ENCODE measurements at places on chromosomes 2 and 18.
A peak's percentile ranks its signal among the peaks of the same experiment; 100 is the strongest.

- DNase-seq: no peak
Measured at GRCh38 chr2:101187131-101187530, 35.9 kb upstream of the TBC1D8 start.

GRCh38 chr18:48850822-48851598, 99.8 kb downstream of the SMAD7 start:
- DNase-seq: no peak

- DNase-seq: no peak
Measured at GRCh38 chr2:179071810-179072355, 21.9 kb upstream of the CCDC141 start.

- DNase-seq: no peak
Measured at GRCh38 chr18:227902-228301, 39.9 kb downstream of the THOC1 start.

GRCh38 chr18:5015213-5015612, 181.8 kb downstream of the AKAIN1 start:
- no peak for DNase-seq

GRCh38 chr2:1017827-1018226, 67.2 kb downstream of the SNTG2 start:
- DNase-seq: no peak

DNA sequence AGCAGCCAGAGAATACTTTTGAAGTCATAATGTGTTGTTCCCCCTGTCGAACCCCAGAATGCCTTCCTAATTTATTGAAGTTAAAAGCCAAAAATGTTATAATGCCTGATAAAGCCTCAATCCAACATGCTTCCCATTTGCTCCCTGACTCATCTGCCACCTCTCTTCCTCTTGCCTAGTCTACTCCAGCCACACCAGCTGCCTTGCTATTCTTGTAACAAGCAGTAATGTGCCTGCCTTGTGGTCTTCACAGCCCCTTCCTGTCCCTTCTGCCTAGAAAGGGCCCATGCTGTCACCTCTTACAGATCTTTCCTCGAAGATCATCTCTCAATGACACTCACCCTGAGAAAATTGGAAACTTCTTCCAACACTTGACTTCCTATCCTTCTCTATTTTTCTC, 231.6 kb upstream of the CDH2 start:
- no peak for DNase-seq

DNA sequence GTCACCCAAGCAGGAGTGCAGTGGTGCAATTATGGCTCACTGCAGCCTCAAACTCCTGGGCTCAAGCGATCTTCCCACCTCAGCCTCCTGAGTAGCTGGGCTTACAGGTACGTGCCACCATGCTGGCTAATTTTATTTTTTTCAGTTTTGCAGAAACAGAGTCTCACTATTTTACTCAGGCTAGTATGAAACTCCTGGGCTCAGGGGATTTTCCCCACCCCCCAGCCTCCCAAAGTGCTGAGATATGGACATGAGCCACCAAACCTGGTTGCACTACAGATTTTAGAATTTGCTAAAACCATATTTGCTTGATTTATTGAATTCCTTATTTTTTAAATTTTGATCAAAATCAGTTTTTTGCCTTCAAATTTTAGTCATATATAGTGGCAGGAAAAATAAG, 1553.4 kb downstream of the LRP1B start:
- DNase-seq: no peak

- DNase-seq: no peak
Measured at GRCh38 chr2:205627085-205627484, 55.2 kb upstream of the NRP2 start.

DNA sequence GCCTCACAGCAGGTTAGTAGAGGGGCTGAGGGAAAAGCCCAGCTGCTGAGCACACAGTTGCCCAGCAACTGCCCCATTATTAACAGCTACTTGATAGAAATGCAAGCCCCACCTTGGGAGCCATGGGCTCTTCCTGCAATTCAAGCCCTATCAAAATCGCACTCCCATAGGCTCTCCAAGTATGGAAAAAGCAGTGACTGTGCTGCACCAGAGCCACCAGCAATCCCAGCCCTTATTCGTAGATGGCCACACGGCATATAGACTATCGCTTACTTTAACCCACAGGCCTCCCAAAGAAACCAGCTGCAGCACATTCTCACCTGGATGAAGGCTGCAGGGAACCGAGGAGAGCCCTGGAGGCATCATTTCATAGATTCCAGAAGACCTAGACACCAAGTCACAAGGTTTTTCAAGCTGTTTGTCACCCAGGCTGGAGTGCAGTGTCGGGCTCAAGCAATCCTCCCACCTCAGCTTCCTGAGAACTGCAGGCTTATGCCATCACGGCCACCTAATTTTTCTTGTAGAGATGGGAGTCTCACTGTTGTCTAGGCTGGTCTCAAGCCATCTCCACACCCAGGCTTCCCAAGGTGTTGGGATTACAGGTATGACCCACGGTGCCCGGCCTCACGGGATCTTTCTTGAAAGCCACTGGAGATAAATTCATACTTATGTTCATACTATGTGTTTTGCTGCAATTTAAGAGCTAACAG, 11.3 kb downstream of the NCL start:
- no peak for DNase-seq

DNA sequence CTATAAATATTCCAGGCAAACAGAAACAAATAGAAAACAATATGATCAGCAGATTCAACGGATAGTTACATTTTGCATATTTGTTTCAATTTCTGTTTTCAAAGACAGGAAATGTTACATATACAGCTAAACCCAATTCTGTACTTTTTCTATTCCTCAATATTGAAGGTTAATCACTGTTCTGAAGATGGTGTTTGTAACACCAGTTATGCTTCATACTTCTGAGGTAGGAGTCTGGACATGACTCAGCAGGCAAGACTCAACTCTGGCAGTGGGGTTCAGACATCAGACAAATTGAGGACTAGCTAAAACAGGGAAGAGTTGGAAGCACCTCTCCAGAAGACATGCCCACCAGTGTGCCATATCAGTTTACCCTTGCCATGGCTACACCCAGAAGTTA, 16.6 kb downstream of the SERPINB13 start:
- no peak for DNase-seq

DNA sequence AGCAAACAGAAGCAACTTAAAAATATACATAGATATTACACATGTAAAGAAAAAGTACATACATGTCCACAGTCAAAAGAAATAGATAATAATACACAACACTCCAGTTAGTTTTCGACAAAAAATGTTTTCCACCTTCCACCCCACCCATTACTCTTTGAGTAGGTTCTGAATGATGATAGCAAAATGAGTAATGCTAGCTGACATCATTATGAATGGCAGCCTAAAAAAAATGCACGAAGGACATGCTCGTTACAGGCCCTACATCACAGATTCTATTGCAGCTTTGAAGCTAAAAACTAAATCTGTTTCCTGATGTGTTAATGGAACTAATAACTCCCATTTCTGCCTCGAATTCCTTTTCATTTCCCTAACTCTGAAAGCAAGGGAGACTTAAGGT, 578.7 kb upstream of the NETO1 start:
- no peak for DNase-seq

- DNase-seq: no peak
Measured at GRCh38 chr2:173359231-173359630, 4.6 kb downstream of the CDCA7 start.

DNA sequence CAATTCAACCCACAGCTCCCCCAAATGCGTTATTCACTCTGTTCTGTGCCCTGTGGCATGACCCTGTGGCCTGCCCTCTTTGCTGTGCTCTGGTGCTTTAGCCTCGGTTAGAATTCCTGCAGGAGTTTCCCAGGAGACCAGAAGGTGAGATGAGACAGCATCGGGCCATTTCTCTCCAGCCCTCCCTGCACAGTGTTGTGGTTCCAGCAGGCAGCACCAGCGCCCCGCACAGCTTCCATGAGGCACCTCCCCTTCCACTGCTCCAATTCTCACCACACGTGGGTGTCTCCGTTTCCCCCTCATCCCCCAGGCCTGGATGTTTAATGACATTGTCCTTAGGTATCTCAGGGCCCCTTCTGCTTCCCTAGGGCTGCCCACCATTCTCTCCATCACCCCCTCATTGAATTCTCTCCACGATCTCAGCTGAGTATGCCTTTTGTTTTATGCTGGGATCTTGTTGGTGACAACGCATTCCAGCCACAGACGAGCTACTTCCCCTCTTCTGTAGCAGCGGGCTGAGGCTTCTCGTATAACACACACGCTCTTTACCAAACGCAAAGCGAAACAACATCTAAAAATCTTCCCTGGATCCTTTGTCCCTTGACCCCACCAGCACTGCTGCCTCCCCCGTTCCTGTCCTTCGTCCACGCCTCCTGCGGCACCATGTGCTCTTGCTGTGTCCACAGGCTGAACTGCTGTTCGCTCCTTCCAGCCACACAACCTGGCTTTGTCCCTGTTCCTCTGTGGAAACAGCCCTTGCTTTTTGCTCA, 35.1 kb downstream of the ACKR3 start:
- DNase-seq: no peak

- DNase-seq: no peak
Measured at GRCh38 chr2:96095116-96095636, 21.2 kb downstream of the ADRA2B start.

DNA sequence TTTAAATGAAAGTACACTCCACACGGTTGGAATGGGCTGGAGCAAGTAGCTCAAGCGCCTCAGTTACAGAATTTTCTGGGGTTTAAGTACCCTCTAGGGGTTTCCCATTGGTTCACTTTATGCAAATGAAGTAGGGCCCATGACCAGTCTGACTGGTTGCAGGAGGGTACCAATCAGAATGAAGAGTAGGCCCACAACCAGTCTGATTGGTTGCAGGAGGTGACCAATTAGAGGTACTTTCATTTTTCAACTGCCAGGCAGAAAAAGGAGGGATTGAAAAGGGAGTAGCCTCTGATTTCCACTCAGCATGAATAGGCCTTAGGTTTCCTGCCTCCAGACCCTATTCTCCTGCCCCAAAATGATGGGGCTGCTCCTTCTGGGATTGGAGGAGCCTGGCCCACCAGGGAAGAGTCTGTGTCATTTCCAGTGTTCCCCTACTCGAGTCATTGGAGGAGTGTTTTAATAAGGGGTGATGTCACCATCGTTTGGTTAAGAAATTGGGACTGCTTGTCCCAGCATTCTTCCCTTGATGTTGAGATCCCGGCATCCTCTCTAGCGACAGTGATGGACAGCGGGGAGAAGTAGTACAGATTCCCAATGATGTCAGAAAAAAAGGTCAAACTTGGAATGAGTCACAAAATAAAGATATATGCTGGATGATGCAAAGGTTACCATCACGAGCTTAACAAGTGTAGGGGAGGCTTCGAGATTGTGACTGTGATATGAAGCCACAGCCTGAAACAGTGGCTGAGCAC, 210.4 kb downstream of the SH3BP4 start:
- no peak for DNase-seq

DNA sequence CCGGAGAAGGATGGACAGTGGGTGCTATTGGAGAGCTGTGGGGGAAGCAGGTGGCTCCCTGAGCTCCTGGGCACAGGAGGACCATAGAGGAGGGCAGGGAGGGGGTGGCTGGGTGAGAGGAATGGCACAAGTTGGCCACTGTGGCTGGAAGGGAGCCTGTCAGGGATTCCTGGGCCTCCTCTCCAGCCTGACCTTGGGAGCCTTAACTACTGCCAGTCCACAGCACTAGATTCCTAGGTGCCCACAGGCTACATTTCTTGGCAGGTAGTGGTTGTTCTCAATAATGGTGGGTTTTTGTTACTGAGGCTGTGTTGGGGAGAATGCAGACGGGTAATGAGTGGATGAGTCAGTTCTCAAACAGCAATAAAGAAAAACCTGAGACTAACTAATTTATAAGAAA, 26.0 kb downstream of the EFHD1 start:
- no peak for DNase-seq

GRCh38 chr2:64105670-64106461, 38.4 kb downstream of the PELI1 start:
- no peak for DNase-seq

DNA sequence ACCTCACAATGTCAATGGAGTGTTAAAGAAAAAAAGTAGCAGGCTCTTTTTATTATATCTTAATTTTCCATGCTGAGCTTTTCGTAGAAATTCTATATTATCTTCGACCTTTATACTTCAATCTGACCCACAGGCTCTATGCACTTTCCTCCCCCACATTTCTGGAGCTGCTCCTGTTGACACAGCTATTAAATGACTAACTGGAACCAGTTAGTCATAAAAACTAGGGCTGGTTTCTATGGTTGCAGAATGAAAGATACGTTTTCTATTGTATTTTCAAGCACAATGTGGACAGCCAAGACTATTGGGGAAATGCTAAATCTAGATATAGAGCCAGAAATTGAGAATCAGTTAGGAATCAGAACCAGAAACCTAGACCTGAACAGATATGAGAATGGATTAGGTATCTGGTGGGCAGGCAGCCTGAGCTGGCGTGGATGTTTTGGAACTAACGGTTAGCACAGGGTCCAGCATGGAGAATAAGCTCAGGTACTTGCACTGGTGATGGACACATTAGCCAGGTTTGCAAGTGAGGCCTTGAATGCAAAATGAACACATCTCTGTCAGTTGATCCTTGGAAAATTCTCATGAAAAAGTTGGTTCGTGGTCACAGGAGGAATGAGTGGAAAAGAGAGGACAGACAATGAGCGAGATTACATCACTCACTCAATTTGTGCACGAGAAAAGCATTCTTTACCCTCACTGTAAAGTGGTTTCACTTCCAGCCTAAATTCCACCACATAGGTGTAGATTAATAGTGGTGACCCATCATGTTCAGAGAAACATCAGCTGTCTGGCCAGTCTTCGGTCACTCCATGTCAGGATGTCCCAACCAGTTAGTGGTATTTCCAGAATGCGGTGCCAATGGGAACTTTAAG, 144.6 kb upstream of the EPHA4 start:
- DNase-seq: no peak

DNA sequence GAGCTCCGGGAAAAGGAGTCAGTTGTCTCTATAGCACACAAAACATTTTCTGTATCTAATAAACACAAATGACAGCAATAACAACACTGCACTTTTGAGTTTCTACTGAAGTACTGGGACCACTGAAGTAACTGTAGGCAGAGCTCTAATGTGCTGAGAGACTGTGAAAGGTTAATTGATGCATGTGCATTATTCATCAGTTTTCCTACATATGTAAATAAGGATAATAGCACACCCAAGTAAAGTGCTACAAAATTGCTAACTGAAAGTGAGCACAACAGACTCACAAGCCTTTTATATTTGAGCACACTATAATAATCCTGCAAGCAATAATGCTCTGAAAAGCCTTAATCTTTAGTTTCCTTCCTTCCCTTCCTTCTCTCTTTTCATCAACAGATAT, 1051.6 kb downstream of the LRP1B start:
- no peak for DNase-seq

- DNase-seq: peak; percentile 17
Measured at GRCh38 chr2:88669482-88670214, 21.8 kb upstream of the RPIA start.

GRCh38 chr2:198928026-198928425, 529.7 kb downstream of the SATB2 start:
- DNase-seq: no peak

- DNase-seq: no peak
Measured at GRCh38 chr2:203708846-203709396, 2.5 kb downstream of the CD28 start.

- no peak for DNase-seq
Measured at GRCh38 chr2:147712051-147712450, 132.8 kb upstream of the ACVR2A start.

All from stimulated activated naive CD8-positive, alpha-beta T cell treated with anti-CD3 and anti-CD28 coated beads, Interleukin-15, Interleukin-2, amounts not matched to agents 100 U/mL and 50 U/mL, for 24 hours (primary cell).